ENCODE measurements at places on chromosomes 4 and X.

GRCh38 chrX:16386126-16386525 is 218.8 kb downstream of the MAGEB17 start:
- no peak for DNase-seq

GRCh38 chrX:42934020-42934726 is 156.2 kb upstream of the PPP1R2C start:
- no peak for DNase-seq

DNA sequence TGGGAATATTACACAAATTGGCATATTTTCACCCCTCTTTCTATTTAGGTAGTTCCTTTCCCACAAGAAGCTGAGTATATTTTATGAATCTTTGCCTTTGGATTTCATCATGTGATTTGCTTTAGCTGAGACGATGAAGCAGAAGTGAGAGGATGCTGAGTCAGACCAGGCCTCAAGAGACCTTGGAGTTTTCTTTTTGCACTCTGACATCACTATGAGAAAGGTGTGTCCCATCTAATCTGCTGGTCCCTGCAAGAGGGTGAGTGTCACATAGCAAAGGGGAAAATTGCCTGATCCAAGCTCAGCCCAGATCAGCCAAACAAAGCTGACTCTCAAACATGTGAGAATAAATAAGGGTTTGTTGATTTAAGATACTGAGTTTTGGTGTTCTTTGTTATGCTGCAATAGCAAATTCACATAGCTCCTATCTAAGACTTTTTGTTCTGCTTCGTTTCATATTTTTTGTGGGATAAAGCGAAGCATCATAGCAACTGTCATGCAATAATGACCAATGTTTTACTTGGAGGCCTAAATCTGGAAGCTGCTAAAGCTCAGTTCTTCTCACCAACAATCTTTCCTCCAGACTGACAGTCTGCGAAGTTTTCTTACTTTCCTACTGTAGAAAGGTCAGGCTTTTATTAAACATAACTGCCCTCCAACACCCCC is 176.9 kb downstream of the PDHA2 start:
- DNase-seq, result no peak

DNA sequence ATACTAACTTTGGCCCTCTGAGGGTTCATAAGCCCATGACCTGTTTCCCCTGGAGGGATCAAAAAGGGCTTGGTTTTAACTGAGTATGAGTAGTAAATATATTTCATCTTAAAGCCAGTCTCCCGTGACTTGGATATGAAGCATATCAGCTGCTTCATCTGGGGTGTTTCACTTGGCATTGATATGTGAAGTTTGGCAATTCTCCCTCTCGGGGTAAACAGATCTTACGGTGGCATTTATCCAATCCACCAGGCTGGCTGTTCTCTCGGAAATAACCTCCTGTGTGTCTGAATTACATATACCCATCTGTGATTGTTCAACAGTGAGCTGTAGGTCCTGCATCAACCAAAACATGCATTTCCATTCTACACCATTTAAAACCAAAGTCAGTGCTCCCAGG is 130.7 kb downstream of the ADAM29 start:
- DNase-seq, result no peak

DNA sequence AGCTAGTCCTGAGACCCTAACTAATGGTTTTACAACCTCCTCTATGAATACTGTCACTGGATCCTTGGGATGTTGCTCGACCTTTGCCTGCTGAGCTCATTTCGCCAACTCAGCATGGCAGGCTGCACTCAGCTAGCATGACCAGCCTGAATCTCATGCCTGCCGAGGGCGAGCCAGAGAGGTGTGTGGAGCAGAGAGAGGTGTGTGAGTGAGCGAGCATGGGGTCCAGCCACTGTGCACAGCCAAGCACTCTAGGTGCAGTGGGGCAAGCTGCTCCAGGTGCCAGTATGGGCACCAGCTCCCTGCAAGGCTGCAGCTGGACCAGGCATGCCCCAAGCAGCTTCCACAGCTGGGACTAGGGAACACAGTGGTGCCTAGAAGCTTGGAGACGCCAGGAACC is 410.9 kb downstream of the PCDH10 start:
- DNase-seq, result no peak

DNA sequence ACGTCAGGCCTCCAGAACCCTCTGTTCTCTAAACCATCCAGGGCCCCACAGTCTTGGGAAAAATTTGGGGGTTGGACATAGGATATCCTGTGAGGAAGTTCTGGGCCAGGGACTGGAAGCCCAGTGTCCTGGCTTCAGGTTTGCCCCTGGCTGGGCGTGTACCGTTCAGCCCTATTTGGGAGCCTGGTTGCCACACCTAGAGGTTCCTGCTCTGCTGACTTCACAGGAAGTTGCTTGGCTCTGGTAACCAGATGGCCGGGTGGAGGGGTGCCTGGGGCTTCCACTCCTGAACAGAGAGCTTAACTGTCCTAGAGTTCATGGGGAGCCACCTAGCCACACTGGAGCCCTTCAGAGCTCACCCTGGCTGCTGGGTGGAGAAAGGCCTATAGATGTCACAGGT is 1.1 kb downstream of the TAFAZZIN start:
- no peak for DNase-seq

GRCh38 chr4:153433754-153434105 is 32.4 kb upstream of the TMEM131L start:
- no peak for DNase-seq

DNA sequence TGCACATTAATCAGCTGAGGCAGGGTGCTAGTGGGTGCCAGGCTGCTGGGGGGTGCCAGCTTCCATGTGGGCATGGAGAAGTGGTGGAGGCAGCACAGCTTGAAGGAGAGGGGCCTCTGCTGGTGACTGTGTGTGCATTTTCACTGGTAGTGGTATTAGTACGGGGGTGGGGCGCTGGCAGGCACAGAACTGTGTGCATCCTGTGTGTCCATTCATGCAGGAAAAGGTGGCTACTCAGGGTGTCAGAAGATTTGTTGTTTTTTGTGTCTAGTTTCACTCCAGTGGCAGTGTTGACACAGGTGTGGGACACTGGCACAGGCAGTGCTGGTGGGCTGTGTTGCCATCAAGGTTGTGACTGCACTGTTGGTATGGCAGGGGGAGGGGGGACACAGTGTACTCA is 1303.6 kb downstream of the FAM133A start:
- DNase-seq, result no peak

- no peak for DNase-seq
Measured at GRCh38 chr4:141705747-141706377, 69.5 kb downstream of the IL15 start.

DNA sequence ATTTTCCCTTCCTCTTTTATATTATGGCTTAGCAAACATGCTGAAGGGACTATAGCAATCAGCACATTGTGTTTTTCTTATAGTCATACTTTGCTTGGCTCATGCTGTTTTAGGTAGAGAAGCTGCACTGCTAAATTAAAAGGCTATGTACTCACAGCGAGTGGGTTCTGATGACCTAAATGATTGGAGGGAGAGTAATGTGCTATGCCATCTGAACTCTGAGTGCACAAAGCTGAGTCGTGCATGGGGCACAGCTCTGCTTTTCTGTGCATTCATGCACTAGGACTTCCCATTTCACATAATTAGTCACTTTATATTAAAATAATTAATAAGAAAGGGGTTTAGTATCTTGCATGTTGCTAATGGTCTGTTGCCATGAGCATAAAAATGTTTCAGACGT is 132.7 kb upstream of the ADGRL3 start:
- DNase-seq, result no peak

- no peak for DNase-seq
Measured at GRCh38 chr4:6177587-6178197, 22.7 kb downstream of the JAKMIP1 start.

- no peak for DNase-seq
Measured at GRCh38 chrX:22035236-22035635, 3.1 kb downstream of the PHEX start.

DNA sequence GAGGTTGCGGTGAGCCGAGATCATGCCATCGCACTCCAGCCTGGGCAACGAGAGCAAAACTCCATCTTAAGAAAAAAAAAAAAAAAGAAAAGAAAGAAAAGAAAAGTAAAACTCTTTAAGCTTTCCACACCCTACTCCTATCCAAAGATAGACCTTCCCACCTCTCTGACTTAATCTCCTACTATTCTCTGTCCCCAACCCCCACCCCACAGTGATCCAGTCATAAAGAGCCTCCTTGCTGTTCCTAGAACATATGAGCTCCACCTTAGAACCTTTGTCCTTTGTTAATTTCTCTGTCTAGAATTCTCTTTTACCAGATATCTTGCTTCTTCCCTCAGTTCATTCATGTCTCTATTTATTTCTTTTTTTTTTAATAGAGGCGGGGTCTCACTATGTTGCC is 30.1 kb upstream of the MSN start:
- no peak for DNase-seq

- DNase-seq, result peak; percentile 25
Measured at GRCh38 chr4:56871371-56871866, 36.3 kb upstream of the REST start.

DNA sequence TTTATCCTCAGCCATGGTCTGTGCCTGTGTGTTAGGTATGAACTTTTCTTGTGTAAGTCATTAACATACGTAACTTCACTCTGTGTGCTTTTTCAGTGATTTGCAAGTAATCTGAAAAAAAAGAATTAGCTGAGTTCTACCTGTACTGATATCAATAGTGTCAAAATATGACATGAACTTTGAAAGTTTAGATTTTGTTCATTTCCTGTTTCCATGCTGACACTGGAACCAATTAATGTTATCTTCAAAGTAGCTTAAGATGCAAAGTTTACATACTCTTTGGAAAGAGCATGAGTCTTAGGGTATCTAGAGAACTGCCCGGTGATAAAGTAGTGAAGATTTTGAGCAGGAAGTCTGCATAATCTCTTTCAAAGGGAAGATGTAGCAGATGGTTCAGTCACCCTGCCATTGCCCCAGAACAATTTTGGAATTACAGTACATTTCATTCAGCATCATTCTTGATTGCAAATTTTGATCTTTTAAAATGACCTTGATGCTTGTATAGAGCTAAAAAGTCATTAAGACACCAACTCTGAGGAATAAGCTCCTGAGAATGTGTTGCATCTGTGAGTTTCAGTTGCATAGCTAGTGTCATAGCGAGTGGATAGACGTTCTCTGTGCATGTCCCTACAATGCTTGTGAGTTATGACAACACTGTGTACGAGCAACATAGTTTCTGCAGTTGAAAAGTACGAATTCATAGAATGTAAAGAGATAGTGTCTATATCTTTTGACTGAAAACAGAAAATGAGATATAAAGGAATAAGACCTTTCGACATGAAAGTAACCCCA is 130.5 kb downstream of the PTTG2 start:
- no peak for DNase-seq

GRCh38 chrX:96987228-96987627 is 103.5 kb downstream of the RPA4 start:
- DNase-seq, result no peak

GRCh38 chr4:64409300-64409699 is at the start of gene TECRL:
TECRL (minus strand) TSS chr4:64409450; CDS start chr4:64409351, 99 bp downstream.
- DNase-seq, result no peak

DNA sequence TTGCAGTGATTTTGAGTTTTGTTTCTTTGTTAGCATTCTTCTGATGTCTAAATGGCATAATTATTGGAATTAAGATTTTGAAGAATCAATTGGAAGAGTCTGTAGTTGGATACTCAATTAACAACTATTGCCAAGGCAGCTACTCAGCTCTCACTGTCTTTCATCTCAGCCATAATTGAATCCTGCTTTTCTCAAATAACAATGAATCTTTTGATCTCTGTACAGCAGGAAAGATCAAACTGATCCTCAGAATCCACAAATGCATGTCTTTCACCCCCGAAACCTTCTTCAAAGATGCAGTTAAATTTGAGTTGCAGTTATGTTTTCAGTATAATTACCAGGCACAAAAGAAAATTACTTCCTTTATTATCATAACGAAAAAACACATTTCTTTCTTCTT is 86.2 kb downstream of the MAD2L1 start:
- no peak for DNase-seq

DNA sequence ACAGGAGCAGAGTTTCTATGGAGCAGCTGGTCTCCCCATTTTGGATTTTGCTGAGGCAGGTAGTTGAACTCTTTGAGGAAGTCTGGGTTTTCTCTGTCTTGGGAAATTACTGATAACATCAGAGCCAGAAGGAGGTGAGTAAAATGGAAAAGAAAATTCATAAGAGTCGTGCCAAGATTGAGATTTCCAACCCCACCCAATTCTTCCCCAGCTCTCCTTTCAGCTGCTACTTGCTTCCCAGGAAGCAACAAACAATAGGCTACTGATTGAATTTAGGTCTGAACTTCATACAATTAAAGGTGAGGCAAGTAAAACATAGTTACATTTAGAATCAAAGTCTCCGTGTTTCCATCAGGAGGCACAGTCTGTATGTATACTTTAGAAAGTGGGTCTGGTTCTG is 54.6 kb upstream of the EOLA2 start:
- DNase-seq, result no peak

- no peak for DNase-seq
Measured at GRCh38 chr4:54254915-54255246, 25.8 kb downstream of the PDGFRA start.

GRCh38 chr4:3436048-3436797 is 5.5 kb upstream of the HGFAC start:
- DNase-seq, result no peak

GRCh38 chr4:30380404-30380998 is 339.7 kb upstream of the PCDH7 start:
- DNase-seq, result peak; percentile 48

- no peak for DNase-seq
Measured at GRCh38 chr4:156832886-156833285, 138.7 kb downstream of the PDGFC start.

DNA sequence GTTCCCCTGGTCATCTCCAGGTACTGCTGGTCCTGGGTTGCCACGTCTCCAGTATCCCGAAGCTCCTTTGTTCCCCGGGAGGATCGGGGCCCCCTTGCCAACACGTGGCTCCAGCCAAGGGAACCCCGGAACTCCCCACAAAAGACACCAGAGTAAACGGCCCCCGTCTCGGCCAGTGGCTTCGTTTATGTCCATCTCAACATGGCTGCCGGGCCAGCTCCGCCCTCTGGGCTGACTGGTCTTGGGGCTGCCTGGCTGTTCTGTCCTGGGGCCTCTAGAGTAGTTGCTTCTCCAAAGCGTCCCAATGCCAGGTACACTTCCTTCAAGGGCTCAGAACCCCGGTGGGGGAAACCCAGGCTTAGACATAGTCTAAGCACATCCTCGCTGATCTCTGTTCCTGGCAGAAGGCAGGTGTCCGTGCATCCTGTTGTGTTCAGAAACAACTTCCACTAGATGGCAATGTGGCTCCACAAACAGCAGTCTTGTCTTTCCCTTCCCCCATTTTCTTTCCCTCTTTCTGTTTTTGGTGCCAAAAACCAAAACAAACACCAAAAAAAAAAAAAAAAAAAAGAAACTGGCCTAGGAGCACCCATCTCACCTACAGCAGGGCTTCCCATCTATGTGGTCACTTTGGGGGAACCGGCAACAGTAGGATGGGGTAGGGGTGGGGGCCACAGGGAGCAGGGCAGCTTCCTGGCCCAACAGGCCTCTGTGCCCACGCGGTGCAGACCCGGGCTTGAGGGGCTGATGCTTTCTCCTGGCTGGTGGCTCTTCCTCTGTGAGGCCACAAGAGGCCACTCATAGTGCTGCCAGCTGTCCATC is 35.3 kb downstream of the NBDY start:
- peak; percentile 32 for DNase-seq

DNA sequence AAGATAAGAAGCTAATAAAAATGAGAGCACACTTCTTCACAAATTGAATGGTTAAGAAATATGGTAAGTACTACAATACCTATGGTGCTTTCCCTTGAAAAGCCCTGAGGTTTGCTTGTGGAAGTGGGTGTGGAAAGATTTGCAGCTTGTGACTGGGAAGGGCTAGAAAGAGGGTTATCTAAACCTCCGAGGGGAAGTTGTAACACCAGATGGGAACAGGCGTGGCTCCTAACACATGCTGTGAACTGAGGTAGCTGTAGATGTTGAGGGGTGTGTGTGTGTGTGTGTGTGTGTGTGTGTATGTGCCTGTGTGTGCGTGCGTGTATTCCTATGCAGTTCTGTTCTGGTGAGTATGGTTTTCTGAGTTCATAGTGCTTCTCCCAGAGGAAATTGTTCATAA is 21.5 kb downstream of the FRMPD4 start:
- DNase-seq, result no peak
